ENCODE measurements at places on chromosomes 1 and 21. TPM values are rescaled to one million over a fixed set of nuclear protein-coding genes. Genes with fewer than 3 reads are reported as not detected.

The GPX7 gene
- 5.2 TPM for total RNA-seq

The CFAP107 gene
- not detected for total RNA-seq

The PALMD gene
- 123 TPM for total RNA-seq

GRCh38 chr21:44304011-44304616, 4.3 kb downstream of the PFKL start:
- peak overlapping the region; percentile 63 for H3K27ac ChIP-seq
- DNase-seq = no peak
- H3K36me3 ChIP-seq = peaks cover 15% of the 10 kb centered on the region

DNA sequence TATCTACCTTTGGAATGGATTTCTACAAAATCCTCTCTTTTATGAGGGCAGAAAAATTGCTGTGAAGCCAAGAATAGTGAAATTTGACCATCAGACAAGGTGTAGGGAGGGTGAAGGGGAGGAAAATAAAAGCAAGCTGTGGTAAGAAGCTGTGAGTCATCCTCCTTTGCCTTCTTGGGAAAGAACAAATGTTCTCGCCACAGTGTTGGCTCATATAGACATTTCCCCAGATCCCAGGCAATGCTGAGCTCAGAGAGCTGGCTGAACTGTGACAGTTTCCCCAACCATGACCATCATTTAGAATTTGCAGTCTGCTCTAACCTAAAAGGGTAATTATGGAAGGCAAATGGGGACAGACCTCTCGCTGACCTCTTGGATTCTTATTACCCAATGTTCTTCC, 235.4 kb downstream of the PBX1 start:
- no peak overlapping the region for H3K4me3 ChIP-seq
- no peak for DNase-seq
- H3K27ac ChIP-seq = peak overlapping the region; percentile 2
- peaks cover 39% of the 10 kb centered on the region for H3K4me1 ChIP-seq

DNA sequence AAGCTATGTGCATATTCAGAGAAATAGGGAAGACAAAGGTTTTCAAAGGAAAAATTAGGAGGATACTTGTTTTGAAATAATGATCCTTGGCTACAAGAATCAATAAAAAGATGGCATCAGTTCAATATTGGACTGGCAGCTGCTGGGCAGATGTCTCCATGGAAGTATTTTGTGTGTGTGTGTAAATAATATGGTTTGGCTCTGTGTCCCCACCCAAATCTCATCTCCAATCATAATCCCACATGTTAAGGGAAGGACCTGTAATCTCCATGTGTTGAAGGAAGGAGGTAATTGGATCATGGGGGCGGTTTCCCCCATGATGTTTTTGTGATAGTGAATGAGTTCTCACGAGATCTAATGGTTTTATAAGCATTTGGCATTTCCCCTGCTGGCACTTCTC, 40.4 kb upstream of the LRRC7 start:
- no peak for DNase-seq
- no peaks in the 10 kb centered on the region for H3K36me3 ChIP-seq
- H3K27me3 ChIP-seq = no peaks in the 10 kb centered on the region
- H3K4me3 ChIP-seq = no peak overlapping the region
